Gastroesophageal sphincter (tissue), 4 donors: ENCODE measurements at places on chromosomes 16 and 17. TPM values are rescaled to one million over a fixed set of nuclear protein-coding genes. Genes with fewer than 3 reads are reported as not detected.

The KRTAP4-1 gene
- not detected for total RNA-seq

The KRTAP4-12 gene
- total RNA-seq, result not detected

The MT4 gene
- total RNA-seq, result not detected

The PIMREG gene
- 0.31 TPM for total RNA-seq

The EXOC3L1 gene
- total RNA-seq, result 2.4 TPM

The FSCN2 gene
- 2.1 TPM for total RNA-seq

The OR3A3 gene
- not detected for total RNA-seq

The TBCD gene
- total RNA-seq, result 37.0 TPM

The C1QTNF8 gene
- not detected for total RNA-seq

The CARD14 gene
- total RNA-seq, result 0.81 TPM

- no peaks in the 10 kb centered on the region for H3K36me3 ChIP-seq
- no peaks in the 10 kb centered on the region for H3K27me3 ChIP-seq
- no peak overlapping the region for H3K27ac ChIP-seq
Measured at GRCh38 chr17:49580055-49580721, 4.5 kb downstream of the NXPH3 start.

GRCh38 chr17:82065193-82065637 is 389 bp downstream of the DUS1L start:
- H3K27ac ChIP-seq, result peak overlapping the region; percentile 92
- peak; percentile 47 for ATAC-seq
- peaks cover 29% of the 10 kb centered on the region for H3K4me1 ChIP-seq
- no peaks in the 10 kb centered on the region for H3K27me3 ChIP-seq
- peaks cover 41% of the 10 kb centered on the region for H3K36me3 ChIP-seq

DNA sequence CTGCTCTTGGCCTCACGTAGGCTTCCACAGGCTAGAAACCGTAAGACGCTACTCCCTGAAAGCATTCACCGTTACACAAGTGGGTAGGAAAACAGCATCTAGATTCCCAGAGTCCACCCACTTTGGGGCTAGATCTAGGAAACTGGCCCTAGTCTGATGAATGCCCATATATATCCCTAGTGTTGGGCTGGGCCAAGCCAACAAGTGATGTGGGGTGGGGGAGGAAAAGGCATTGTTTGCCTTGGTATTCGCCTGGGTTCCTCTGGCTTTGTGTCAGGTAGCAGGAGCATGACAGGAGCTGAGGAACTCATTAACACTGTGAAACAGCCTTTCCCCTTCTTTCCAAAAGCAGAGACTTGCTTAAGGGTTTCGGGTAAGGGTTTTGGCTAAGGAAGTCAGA is 112.4 kb downstream of the SMG6 start:
- H3K36me3 ChIP-seq, result peaks cover 46% of the 10 kb centered on the region
- ATAC-seq, result peak; percentile 16

GRCh38 chr17:8835106-8835505 is 32.4 kb downstream of the PIK3R6 start:
- H3K4me1 ChIP-seq, result no peaks in the 10 kb centered on the region
- no peak for ATAC-seq
- H3K4me3 ChIP-seq, result no peak overlapping the region
- peaks cover 71% of the 10 kb centered on the region for H3K27me3 ChIP-seq
- H3K36me3 ChIP-seq, result no peaks in the 10 kb centered on the region

DNA sequence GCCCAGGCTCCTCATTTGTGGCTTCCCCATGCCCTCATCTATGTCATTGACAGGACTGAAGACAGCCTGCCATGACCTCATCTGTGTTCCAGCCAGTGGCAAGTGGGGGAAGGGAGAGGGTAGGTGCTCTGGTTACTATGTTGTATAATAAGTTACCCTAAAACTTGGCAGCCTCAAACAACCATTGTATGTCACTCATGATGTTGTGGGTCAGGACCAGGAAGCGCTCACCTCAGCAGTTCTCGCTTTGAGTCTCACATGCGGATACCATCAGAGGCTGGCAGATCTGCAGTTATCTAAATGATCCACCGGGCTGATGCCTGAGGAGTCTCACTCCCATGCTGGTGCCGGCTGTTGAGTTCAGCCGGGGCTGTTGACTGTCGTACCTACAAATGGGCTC is 89.0 kb upstream of the TMEM97 start:
- no peak overlapping the region for H3K4me3 ChIP-seq
- H3K36me3 ChIP-seq, result no peaks in the 10 kb centered on the region
- ATAC-seq, result no peak
- peaks cover 14% of the 10 kb centered on the region for H3K4me1 ChIP-seq

DNA sequence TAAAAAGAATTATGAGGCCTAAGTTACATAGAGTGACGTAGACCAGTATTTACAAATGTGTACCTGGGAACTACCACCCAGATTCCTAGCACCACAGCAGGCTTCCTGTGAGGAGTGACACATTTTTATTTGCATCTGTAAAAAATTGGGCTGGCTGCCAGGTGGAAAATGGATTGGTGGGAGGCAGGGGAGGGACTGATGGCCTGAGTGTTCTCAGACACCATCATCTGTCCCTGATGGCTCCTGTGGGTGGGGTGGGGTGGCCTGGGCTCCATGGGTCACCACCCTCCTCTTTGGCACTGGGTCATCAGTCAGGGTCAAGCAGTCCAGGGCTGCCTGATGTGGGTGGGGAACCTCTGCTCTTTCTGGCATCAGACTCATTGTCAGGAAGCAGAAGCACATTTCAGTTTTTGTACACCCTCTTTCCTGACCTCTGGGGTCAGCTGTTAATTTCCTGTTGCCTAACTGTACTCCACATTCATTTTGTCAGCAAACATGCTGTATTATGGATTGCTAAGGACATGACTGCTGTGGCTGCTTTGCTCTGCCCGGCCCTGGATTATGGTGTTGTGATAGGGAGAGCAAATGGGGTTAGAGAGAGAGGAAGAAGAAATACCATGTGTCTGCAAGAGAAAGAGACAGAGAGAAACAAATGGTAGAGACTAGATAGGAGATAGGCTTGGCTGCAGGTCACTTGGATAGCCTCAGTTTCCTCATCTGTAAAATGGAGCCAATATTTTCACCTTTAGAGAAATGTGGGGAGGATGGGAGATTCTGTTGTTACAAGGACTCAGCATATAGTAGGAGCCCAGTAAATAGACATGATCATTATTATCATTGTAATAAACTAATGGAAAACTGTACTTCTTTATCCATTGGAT is 11.6 kb upstream of the MFAP4 start:
- no peak overlapping the region for H3K4me3 ChIP-seq
- ATAC-seq, result peak; percentile 90
- H3K27ac ChIP-seq, result peak overlapping the region; percentile 48
- H3K4me1 ChIP-seq, result peaks cover 25% of the 10 kb centered on the region
- no peaks in the 10 kb centered on the region for H3K36me3 ChIP-seq

DNA sequence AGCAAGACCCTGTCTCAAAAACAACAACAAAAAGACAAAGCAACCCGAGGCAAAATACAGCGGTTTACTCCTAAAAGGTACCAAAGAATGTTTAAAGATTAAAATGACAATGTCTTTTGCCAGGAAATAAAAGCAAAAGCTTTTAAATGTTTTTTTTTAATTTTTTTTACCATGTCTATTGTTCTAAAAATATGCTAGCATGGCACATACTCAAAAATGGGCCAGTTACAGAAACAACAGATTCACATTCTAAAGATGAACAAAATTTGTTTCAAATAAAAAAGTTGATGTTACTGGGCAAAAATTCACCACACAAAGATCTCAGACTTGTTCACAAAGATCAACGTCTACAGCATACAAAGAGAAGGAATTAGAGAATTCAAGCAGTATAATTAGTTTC is 41.1 kb downstream of the CACNG1 start:
- no peak overlapping the region for H3K27ac ChIP-seq
- peaks cover 55% of the 10 kb centered on the region for H3K36me3 ChIP-seq
- no peak overlapping the region for H3K4me3 ChIP-seq
- ATAC-seq, result no peak
- H3K4me1 ChIP-seq, result no peaks in the 10 kb centered on the region
- H3K27me3 ChIP-seq, result no peaks in the 10 kb centered on the region

GRCh38 chr16:75789237-75789636 is 62.9 kb upstream of the CPHXL start:
- no peak overlapping the region for H3K27ac ChIP-seq
- H3K4me1 ChIP-seq, result no peaks in the 10 kb centered on the region
- H3K36me3 ChIP-seq, result no peaks in the 10 kb centered on the region
- H3K27me3 ChIP-seq, result peaks cover 23% of the 10 kb centered on the region
- no peak overlapping the region for H3K4me3 ChIP-seq

- H3K4me1 ChIP-seq, result no peaks in the 10 kb centered on the region
- no peak overlapping the region for H3K4me3 ChIP-seq
- H3K36me3 ChIP-seq, result peaks cover 10% of the 10 kb centered on the region
- ATAC-seq, result no peak
Measured at GRCh38 chr16:11093572-11094074, 149.3 kb downstream of the CLEC16A start.

DNA sequence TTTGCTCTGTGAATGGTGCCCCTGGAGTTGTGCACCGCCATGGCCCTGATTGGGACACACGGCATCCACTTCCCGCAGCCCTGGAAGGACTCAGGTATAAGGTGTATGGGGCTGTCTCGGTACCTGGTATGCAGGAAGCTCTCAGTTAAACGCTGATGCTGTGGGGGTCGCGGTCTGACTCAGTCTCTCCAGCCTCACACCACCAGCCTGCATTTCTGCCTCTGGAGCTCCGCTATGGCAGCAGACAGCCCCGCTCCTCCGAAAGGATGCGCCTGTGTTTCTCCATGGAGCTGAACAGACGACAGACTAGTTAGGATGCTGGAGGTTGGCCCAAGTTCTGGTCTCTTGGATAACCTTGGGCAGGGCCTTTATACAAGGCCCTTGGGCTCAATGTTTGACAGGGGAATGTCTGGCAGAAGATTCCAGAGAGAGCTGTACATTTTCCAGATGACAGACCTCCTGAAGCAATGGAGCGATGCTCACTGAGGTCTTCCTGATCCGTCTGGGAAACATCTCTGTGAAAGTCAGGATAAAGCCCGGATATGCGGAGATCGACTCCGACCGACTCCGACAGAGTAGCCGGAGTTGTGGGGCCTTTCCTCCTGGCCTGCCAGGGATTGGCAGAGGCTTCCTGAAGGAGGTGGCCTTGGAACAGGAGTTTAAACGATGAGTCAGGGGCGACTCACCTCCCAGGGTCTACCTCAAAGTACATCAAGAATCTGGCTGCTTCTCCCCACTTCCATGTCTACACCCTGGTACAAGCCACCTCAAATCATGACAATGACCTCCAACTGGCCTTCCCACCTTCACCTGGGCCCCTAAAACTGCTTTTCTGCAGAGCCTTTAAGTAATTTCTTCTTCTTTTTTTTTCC is 21.9 kb upstream of the BCAR1 start:
- no peak for ATAC-seq
- H3K4me3 ChIP-seq, result no peak overlapping the region
- H3K4me1 ChIP-seq, result peaks cover 13% of the 10 kb centered on the region
- H3K36me3 ChIP-seq, result no peaks in the 10 kb centered on the region

- ATAC-seq, result peak; percentile 92
- H3K36me3 ChIP-seq, result no peaks in the 10 kb centered on the region
- no peaks in the 10 kb centered on the region for H3K27me3 ChIP-seq
- peak overlapping the region; percentile 36 for H3K27ac ChIP-seq
Measured at GRCh38 chr16:24748242-24748641, 18.8 kb downstream of the TNRC6A start.

GRCh38 chr16:70804153-70804733 is 3.3 kb upstream of the VAC14 start:
- ATAC-seq, result no peak
- no peak overlapping the region for H3K4me3 ChIP-seq
- peaks cover 7% of the 10 kb centered on the region for H3K4me1 ChIP-seq
- H3K27me3 ChIP-seq, result peaks cover 36% of the 10 kb centered on the region
